ENCODE measurements at places on chromosomes 11 and 22.

- DNase-seq: peak; percentile 84
These were observed 32.3 kb downstream of the NEAT1 start for GRCh38 chr11:65454696-65455456.

GRCh38 chr22:19784384-19785175 is 24.0 kb downstream of the TBX1 start:
- DNase-seq: no peak

DNA sequence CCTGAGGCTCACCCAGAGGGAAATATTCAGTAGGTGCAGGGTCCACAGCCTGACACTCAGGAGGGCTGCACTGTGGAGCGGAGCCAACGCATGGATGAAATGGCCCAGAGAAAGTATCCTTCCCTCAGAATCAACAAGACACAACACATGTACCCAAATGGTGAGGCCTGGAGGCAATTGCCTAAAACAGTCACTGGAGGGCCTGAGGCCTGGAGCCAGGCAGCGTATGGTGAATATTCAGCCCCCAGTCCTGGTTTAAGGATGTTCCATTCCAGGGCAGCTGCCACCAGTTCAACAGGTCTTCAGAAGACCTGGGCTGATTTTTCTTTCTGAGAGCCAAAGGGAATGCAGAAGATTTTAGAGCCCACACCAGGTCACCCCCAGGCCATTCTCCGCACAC is 264.8 kb downstream of the INSC start:
- no peak for DNase-seq

DNA sequence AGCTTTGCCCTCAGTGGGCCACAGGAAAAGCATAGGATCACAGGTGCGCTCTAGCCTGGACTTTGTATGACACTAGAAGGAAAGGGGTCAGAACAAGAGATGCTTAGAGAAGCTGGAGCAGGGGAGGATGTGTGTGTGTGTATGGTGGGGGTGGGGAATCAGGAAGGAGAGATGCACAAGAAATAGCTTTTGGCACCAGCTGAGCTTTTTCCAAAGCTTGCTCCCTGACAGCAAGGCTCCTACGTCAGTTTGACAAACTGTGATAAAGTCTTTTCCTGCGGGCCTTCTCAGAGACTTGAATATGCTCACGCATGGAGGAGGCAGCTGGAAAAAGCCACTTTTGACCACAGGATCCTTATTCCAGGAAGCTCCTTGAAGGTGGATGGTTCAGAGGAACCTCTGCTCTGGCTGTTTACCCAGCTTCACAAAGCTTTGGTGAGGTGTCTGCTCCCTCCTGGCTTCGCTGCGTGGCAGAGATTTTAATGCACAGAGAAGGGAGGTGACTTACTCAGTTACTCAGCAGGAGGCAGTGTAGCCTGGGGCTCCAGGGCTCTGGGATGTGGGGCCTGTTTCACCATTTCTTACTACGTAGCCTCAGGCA is 3.9 kb downstream of the CDC42EP1 start:
- no peak for DNase-seq

- no peak for DNase-seq
These were observed 119.1 kb downstream of the TBC1D22A start for GRCh38 chr22:46881373-46882118.

DNA sequence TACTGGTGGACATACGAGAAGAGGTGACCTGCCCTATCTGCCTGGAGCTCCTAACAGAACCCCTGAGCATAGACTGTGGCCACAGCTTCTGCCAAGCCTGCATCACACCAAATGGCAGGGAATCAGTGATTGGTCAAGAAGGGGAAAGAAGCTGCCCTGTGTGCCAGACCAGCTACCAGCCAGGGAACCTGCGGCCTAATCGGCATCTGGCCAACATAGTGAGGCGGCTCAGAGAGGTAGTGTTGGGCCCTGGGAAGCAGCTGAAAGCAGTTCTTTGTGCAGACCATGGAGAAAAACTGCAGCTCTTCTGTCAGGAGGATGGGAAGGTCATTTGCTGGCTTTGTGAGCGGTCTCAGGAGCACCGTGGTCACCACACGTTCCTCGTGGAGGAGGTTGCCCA is 6.9 kb downstream of the TRIM6 start:
- no peak for DNase-seq

DNA sequence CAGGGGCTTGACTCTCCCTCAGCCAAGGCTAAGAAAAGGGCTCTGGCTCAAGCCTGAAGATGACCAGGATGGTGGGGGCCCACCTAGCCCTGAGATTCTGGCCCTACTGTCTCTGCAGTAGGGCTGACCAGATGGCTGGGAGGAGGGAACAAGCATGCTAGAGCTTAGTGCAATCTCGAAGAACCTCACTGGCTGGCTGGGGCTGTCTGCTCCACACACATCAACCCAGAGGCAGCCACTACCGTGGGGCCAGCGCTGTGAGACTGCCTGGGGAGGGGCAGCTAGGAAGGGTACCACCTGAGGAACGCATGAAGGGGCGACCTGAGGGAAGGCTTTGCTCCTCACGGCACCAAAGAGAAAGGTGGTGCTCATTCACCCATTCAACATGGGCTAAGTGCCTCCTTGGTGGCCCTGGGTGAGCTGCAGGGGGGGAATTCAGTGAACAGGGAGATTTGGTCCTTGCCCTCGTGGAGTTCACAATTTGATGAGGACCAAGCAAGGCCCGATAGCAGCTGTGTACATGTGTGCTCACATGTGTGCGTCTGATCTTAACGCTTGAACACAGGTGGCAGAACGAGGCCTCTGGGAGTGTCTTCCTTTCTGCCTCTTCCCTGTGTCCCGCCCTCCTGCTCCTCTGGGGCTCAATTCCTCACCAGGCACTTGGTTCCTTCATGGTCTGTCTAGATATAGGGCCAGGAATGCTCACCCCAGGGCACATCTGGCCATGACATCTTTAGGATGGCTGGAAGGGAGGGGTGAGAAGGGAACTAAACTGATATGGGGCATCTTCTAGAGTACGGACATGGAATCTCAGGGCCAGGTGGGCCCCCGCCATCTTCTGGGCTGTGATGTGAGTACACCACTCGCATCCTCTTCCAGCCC is 102.3 kb upstream of the PITPNB start:
- DNase-seq: no peak

DNA sequence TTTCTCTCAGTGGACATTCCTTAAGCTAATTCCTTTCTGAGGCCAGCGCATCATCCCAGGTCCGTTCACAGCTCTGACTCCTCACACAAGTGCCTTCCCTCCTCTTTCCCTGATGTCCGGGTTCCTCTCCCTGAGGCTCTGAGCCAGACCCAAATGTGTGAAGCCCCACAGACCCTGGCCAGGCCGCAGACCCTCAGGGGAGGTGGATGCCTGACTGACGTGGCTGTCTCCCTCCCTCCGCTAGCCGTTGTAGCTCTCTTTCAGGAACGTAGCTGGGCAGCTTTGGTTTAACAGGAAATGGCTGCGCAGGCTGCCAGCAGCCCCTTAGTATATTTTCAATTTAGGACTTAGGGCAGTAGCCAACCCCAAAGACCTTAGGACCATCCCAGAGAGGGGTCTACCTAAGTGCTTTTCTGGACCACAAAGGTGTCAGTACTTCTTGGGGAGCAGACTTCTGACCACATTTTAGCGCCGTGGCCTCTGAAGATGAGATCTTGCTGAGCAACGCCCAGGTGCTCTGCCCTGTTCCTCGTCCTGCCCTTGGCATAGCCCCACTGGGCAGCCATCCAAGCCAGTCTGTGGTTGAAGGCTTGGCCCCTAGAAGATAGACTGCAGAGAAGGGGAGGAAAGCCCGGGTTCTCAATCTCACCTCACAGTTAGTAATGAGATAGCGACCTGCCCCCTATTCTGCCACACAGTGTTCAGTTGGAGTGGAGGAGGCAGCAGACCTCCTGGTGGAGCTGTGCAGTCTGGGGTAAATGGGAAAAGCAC is 27.0 kb downstream of the MYBPC3 start:
- no peak for DNase-seq

DNA sequence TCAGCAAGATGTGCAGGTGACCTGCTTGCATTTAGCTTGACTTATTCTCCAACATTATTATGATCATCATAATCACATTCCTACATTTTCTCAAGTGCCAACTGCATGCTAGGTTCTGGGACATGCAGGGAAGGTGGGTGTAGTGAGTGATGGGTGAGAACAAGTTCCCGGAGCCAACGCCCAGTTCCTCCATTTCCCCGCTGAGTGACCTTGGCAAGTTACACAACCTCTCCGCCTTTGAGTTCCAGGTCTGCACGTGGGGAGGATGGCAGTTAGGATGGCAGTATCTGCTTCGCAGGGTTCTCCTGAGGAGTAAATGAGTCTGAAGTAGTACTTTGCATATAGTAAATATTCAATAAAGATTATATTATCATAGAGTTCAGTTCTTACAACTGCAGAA is 140.3 kb downstream of the GRIK4 start:
- DNase-seq: no peak

GRCh38 chr11:64173616-64174355 is 7.9 kb upstream of the MACROD1 start:
- no peak for DNase-seq

DNA sequence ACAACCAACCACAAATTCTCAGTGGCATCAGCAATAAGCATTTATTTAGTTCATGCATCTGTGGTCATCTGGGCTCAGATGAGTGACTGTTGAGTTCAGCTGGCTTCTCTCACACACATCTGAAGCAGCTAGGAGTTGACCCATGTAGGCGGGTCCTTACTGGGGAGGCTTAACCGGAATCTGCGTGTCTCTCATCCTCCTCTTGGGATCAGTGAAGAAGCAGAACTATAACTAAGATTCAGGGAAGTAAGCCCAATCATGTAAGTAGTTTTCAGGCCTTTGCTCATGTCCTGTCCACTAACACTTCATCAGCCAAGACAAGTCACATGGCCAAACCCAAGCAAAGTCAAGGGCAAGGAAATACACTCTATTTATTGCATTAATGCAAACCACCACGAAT is 236.2 kb downstream of the C11orf87 start:
- no peak for DNase-seq

GRCh38 chr11:43989162-43989981 is 46.9 kb downstream of the C11orf96 start:
- no peak for DNase-seq

GRCh38 chr11:131281316-131281715 is 89.1 kb upstream of the NTM start:
- no peak for DNase-seq

DNA sequence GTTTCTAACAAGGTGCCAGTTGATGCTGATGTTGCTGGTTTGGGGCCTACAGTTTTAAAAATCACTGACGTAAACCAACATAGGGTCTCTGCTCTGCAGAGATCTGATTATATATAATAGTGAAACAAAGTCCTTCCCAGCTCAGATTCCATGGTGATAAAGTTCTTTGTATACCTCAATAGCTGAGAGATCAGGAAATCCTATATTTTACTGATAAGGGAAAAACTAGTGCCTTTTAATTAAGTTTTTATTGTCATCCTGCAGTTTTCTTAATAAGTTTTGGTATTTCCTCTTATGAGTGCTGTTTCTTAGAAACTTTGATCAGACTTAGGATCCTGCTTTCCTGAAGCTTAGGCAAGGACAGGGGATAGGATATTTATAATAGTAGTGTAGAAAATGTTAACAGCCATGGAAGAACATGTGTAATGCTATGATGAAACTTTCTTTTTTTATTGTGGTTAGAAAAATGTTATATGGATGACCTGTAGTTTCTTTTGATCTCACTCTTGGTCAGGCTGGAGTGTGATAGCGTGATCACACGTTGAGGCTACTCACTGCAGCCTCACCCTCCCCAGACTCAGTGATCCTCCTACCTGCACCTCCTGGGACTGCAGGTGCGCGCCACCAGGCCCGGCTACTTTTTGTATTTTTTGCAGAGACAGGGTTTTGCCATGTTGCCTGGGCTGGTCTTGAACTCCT is 14.1 kb downstream of the CAPRIN1 start:
- no peak for DNase-seq

DNA sequence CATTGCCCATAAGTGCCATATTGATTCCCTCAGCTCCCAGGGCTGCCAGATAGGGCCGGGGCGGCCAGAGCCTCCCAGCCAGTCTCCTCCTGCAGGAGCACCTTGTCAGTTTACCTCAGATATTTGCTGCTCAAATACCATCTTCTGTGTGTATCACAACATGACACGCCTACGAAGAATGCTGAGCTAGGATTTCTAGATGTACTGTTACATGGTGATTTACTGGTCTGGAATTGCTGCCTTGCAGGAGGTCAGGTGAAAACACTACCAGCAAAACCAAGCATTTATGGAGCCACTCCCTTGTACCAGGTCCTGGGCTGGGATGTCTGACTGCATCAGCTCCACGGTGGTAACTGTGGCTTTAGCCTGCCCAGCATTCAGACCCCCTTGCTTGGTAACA is 11.8 kb downstream of the MICAL3 start:
- DNase-seq: no peak

DNA sequence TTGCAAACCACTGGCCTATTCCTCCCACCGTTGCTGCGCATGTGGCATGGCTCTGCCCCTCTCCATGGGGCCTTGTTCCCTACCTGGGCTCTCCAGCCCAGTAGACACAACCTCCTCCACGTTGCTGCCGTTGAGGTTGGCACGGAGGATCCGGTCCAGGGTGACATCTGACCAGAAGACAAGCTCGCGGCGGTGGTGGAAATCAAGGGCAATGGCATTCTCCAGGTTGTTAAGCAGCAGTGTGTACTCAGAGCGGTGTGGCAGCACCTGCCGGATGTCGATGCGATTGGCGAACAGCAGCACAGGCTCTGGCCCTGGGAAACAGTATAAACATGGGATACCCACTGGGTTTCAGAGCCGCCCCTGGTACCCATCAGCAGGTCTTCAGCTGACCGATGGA is 23.8 kb downstream of the LRP4 start:
- DNase-seq: no peak

- DNase-seq: no peak
These were observed 336.8 kb downstream of the CADM1 start for GRCh38 chr11:115167456-115167855.

DNA sequence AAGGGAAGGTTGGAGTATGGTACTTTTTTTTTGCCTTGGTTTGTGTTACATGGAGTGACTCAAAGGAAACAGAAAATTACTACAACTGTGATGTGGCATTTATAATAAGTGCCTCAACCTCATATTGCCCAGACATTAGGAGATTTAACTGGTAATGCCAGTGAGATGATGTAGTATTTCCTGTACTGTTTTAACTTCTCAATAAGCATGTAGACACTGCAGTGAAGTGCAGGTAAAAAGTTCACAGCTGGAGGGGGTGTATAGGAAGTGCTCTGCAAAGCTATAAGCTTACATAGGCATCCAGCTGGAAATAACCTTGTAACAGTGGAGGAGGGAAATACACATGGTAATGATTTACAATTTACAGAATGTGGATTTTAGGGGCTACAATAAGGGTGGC is 138.2 kb upstream of the MTMR2 start:
- DNase-seq: peak; percentile 39

- DNase-seq: no peak
These were observed 142.3 kb downstream of the NXPE2 start for GRCh38 chr11:114820621-114821020.

DNA sequence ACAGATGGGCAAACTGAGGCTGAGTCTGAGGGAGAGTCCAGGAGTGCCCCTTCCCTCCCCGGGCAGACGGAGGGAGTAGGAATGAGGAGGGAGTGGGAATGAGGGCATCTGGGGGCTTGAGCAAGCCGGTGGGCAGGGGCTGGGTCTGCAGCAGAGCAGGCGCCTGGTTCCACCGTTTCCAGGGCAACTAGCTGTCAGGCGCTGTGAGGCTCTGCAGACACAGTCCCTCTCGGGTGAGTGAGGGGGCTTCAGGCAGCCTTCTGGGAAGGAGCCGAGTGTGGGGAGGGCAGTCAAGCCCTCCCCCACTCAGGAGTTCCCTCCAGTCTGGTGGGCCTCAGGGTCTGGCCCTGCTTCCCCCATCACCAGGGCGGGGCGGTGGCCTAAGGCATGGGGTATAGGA is 19.0 kb downstream of the TMEM258 start:
- DNase-seq: no peak
